ENCODE measurements at places on chromosomes 1 and 21.

GRCh38 chr21:25913479-25913878 lies 178.7 kb downstream of the GABPA start:
- no peak for DNase-seq

DNA sequence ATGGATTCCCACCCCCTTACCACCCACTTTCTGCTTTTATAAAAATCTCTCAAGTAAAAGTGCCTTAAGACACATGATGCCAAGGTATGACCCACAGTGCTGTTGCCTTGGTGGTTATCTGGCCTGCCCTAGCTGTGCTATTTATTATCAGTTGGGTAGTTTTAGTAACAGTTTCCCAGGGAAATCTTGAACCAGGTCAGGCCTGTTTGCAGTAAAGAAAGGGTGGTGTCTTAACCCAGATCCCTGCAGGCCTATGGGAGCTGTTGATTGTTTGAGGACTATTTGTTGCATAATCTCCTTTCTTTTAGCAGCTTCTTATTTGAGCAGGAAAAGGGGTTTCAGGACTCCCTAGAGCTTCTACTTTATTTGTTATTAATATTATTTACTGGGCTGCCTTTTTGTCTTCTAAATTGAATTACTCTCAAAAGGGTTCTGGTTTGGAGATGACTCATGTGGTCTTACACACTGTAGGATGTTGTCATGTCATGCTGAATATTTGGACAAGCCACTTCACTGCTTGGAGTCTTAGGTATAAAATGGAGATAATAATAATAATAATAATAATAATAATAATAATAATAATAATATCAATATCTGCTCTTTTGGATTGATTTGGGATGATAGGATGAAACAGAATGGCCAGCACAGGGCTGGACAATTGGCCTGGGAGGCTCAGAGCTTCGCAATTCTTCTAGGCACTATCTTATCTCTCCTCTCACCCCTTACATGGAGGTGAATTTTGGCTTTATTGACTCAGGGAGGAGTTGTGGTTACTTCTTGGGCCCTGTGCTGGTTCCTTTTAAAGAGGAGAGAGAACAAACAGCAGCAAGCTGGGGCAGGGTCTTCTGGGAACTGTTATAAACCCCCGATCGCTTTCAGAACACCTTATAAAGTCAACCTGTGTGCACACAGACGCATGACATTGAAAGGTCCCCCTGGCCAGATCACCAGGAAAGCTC lies 252.1 kb downstream of the PRDM2 start:
- no peak for DNase-seq

DNA sequence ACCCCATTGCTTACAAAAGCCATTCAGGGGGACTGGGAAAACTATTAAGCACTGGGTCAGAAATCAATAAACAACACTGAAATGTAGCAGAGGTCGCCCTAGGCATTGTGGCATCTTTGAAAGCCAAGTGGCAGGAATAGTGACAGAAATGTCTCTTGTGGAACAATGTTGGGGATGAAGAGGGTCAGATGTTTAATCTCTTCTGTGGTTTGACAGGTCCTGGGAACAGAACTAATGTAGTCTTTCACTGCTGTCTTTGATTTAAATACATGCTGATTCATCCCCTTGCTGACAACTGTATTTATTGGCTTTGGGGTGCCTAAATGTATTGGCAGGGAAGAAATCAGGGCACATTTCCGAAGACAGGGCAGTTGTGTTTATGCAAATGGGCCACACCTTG lies 194.8 kb downstream of the ATG4C start:
- no peak for DNase-seq

DNA sequence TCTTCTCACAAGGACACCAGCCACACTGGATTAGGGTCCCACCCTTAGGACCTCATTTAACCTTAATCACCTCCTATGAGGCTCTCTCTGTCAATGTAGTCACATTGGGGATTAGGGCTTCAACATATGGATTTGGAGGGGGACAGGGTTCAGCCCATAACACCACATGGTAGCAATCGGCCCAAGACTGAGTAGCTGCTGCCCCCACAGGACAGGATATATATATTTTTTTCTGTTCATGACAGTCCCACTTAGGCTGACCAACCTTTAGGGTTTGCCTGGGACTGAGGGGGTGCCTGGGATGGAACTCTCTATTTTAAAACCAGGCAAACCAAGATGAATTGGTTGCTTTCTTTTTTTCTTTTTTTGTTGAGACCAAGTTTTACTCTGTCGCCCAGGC lies 8.2 kb upstream of the ACTL8 start:
- no peak for DNase-seq
